Psoas muscle (tissue), 8 donors: ENCODE measurements at places on chromosomes 2 and 18. TPM values are rescaled to one million over a fixed set of nuclear protein-coding genes. Genes with fewer than 3 reads are reported as not detected.

Gene TP53I3
- polyA plus RNA-seq, result 1.7 TPM

Gene RBM43
- polyA plus RNA-seq, result 1.8 TPM

Gene NFU1
- polyA plus RNA-seq, result 36.5 TPM

Gene UGT1A3
- polyA plus RNA-seq, result not detected

Gene CHRND
- polyA plus RNA-seq, result 6.5 TPM

Gene TTC27
- polyA plus RNA-seq, result 13.1 TPM

Gene AMER3
- polyA plus RNA-seq, result not detected

Gene HTR2B
- polyA plus RNA-seq, result 0.08 TPM

Gene RAB17
- polyA plus RNA-seq, result 1.3 TPM

Gene BBS5
- 3.7 TPM for polyA plus RNA-seq

Gene SLC16A14
- 0.34 TPM for polyA plus RNA-seq

Gene SPOPL
- polyA plus RNA-seq, result 3.0 TPM

Gene CROCC2
- 0.01 TPM for polyA plus RNA-seq

Gene KIAA1328
- polyA plus RNA-seq, result 1.3 TPM

Gene MOGAT1
- polyA plus RNA-seq, result not detected

Gene ANKRD30BL
- not detected for polyA plus RNA-seq

Gene CUL3
- 109 TPM for polyA plus RNA-seq

Gene LIMS3
- polyA plus RNA-seq, result 9.9 TPM

Gene TLX2
- not detected for polyA plus RNA-seq

Gene EDAR
- not detected for polyA plus RNA-seq

Gene REG3A
- polyA plus RNA-seq, result not detected

Gene CDK15
- polyA plus RNA-seq, result not detected

Gene NEB
- polyA plus RNA-seq, result 1,696 TPM

Gene GALNT14
- polyA plus RNA-seq, result 0.13 TPM
